ENCODE measurements at places on chromosomes 16 and 17.

- DNase-seq = no peak
Observed at GRCh38 chr17:70702683-70703255, 533.4 kb downstream of the KCNJ2 start.

- DNase-seq = peak; percentile 57
Observed at GRCh38 chr16:2026461-2027023, at the start of gene NHERF2. NHERF2 (plus strand) TSS chr16:2026902; CDS start chr16:2027006, 104 bp downstream.

DNA sequence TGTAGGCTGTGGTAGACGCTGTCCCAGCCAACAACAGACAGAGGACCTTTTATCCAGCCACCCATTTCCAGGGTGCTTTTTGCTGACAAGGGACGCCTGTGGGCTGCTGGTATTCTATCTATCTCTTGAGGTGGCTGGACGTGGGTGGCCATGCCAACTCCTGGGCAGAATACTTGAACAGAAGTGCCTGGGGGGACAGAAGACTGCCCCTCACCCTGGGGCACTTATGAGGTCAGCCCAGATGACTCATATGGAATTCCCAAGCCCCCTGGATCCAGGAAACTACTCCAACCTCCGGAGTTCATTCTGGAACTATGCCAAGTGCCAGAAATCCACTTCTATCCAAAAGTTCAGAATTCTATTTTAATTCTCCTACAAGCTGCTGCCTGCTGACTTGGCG lies 61.3 kb downstream of the CDRT4 start:
- DNase-seq = no peak

DNA sequence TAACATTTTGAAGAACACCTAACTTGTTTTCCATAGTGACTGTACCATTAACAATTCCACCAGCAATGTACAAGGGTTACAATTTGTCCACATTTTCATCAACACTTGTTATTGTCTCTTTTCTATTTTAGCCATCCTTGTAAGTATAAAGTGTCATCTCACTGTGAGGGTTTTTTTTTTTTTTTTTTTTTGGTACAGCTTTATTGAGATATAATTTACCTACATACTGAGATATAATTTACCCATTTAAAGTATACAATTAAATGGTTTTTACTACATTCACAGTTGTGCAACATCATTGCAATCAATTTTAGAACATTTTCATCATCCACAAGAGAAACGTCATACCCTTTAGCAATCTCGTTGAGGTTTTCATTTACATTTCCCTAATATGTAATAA lies 17.9 kb upstream of the TMIGD1 start:
- no peak for DNase-seq

DNA sequence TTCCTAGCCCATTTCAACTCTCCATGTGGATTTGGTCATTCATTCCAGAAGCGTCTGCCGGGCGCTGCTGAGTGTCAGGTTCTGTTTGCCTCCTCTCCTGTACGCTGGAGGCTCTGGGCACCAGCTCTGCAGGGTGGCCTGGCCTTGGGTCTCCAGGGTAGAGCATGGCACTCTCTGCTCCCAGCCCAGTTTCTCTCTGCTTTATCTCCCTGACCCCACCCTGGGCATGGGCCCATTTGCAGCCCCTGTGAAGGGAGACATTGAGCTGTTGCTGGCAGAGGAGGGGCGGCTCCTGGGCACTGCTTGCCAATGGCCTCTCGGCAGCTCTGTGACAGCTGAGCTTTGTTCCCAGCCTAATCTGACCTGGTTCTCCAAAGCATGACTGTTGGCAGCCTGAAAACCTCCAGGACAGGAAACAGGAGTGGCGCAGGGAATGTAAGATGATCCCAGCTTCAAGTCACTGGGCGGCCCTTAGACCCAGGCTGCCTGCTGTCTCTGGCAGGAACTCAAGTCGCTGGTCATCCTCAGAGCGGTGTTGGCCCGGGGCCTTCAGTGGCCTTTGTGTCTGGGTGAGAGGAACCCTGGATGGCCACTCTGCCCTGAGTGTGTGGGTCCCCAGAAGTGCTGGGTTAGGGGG lies 146.8 kb downstream of the SEC14L1 start:
- peak; percentile 87 for DNase-seq
